Activated T-cell treated with anti-CD3 and anti-CD28 coated beads for 48 hours (primary cell): ENCODE measurements at places on chromosomes 12 and 14.

GRCh38 chr12:80857311-80857710 lies 80.4 kb downstream of the LIN7A start:
- no peak for DNase-seq

- DNase-seq: no peak
Measured at GRCh38 chr12:98259693-98260092, 255.7 kb upstream of the TMPO start.

DNA sequence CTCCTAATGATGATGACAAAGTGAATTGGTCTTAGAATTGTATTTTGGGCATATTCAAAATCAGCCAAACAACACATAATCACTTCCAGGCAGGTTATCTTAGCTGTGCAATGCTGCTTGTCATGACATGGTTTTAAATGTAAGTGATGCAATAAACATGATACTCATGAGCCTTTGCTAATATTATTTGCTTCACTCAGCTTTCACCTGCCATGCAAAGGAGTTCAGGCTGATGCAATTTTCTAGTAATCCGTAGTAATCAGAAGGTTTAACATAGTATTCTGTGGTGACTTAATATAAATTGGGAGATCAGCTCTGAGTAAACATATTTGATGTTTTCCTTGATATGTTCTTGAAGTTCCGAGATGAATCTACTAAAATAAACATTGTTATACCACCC lies 29.1 kb downstream of the TMEM260 start:
- no peak for DNase-seq

DNA sequence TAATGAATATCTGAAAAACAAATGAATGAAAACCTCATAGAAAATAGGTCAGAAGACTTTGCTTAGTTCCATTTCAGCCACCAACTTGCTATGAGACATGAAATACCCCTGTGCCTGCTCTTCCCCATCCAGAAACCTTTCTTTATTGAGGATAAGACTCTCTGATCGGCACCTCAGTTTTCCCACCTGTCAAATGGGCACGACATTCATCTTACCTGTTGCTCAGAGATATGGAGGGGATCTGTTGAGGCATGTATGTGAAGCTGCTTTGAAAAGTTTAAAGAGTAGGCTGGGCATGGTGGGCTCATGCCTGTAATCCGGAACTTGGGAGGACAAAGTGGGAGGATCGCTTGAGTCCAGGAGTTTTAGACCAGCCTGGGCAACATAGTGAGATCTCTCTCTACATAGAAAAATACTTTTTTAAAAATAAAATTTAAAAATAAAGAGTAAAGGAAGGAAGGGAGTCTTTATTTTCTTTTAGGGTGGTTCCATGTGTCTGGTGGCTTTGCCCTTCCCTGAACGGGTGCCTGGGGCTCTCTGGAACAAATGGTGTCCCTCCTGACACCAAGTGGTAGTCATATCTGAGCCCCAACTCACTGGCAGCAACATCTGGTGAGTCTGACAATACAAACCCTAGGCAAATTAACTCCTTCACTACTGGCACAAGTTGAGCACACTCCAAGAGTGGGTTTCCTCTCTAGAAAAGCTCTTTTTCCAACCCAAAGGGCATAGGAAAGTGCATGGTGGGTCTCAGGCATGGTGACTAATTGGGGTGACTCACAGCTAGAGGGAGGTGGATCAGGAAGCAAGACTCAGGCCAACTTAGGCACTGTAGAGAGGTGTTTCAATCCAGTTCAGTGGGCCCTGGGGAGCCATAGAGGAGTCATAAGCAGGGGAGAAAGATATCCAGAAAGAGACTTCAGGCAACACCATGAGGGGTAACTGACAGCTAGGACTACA lies 42.1 kb downstream of the MAP1LC3B2 start:
- no peak for DNase-seq

DNA sequence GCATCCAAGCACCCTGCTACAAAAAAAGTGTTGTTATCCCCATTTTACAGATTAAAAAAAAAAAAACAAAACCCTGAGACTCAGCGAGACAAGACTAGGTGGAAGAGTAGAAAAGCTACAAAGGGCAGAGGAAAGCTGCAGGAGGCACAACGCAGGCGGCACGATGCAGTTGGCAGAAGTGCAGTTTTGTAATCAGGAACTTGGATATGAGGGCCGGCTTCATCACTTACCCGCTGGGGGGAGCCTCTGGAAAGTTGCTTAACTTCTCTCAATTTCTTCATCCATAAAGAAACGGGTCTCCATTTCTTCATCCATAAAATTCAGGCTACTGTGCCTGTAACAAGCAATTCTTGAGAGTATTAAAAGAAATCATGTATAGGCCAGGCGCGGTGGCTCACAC lies 33.1 kb upstream of the CCDC60 start:
- DNase-seq: no peak

GRCh38 chr12:110543252-110543959 lies 39.7 kb downstream of the PPTC7 start:
- DNase-seq: no peak

GRCh38 chr12:48388460-48388859 lies 37.7 kb upstream of the ZNF641 start:
- DNase-seq: no peak

- peak; percentile 31 for DNase-seq
Measured at GRCh38 chr12:121036810-121037326, 2.2 kb downstream of the OASL start.

DNA sequence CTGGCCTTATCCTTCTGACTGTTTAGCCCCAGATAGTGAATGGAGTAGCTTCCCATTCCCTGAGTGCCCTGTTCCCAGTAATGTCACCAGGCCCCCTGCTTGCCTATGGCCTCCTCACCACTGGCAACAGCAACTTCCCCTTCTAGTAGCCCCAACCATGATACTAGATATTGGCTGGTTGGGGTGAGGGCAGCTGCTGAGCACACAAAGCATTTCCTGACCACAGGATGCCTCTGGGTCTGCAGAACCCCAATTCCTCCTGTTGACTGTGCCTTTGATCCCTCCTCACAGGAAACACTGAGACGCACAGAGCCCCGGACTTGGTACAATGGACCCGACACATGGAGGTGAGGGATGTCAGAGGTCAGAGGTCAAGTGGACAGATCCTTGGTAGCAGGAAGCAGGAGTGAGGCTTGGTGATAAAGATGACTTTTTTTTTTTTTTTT lies 597 bp downstream of the SOAT2 start:
- no peak for DNase-seq

DNA sequence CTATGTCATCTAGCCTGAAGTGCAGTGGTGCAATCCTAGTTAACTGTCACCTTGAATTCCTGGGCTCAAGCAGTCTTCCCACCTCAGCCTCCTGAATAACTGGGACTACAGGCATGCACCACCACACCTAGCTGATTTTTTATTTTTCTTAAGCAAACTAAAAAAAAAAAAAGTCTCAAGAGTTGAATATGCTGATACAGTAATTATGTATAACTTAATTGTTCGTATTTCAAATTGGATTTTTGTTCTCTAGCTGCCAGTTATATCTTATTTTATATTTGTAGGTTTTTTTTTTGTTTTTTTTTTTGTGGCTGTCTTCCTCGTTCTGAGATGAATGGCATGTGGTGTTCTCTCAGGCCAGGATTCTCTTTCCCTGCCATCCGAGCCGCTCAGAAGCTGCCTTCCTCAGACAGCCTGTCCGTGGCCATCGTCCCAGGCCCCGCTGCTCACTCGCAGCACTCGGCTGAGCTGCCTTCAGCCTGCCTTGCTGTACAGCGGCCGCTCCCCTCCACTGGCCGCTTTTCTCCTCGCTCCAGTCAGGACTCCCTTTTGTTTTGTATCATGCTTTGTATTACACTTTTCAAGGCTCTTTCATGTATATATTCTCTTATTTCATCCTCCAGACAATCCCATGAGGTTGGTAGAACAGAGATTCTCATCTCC lies 53.3 kb downstream of the WDR20 start:
- no peak for DNase-seq
